Stimulated activated CD8-positive, alpha-beta memory T cell treated with anti-CD3 and anti-CD28 coated beads, Interleukin-2, amount 100 ng/mL, for 1 hour (primary cell): ENCODE measurements at places on chromosomes 1 and 21.

- no peak for DNase-seq
Observed at GRCh38 chr1:2602311-2602835, 15.8 kb downstream of the PRXL2B start.

- no peak for DNase-seq
Observed at GRCh38 chr1:243507672-243508302, 251.9 kb downstream of the SDCCAG8 start.

GRCh38 chr1:193846876-193847604 lies 660.6 kb upstream of the B3GALT2 start:
- no peak for DNase-seq

- no peak for DNase-seq
Observed at GRCh38 chr1:14138135-14138506, 438.1 kb downstream of the PRDM2 start.

- DNase-seq = no peak
Observed at GRCh38 chr1:51482881-51483280, 36.2 kb downstream of the EPS15 start.

GRCh38 chr1:198492872-198493271 lies 47.6 kb downstream of the ATP6V1G3 start:
- DNase-seq = no peak

GRCh38 chr1:110106013-110106941 lies 6.0 kb upstream of the UBL4B start:
- no peak for DNase-seq

GRCh38 chr1:78073441-78073840 lies 27.7 kb downstream of the GIPC2 start:
- no peak for DNase-seq

DNA sequence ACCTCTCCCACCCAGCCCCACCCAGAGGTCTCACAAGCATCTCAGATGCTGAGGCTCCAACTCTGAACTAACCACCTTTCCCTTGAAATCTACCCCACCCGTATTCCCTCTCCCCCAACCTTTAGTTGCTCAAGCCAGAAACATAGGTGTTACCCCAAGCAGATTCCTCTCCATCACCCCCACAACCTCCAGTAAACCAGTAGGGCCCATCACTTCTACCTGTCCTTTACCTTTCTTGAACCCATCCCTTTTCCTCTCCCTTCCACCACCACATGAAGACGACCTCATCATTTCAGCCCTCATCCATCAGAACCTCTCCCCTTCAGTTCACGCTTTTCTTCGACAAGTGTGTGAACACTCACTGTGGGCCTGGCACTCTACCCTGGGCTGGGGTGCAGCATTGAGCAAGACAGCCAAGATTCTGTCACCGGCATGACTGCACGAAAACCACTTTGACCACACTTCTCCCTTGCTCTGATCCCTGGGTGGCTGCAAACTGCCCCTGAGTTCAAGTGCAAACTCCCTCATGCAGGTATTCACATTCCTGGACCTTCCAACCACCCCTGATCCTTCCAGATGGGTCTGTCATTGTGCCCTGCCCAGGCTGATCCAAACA lies 65.5 kb upstream of the LAPTM5 start:
- DNase-seq = no peak

DNA sequence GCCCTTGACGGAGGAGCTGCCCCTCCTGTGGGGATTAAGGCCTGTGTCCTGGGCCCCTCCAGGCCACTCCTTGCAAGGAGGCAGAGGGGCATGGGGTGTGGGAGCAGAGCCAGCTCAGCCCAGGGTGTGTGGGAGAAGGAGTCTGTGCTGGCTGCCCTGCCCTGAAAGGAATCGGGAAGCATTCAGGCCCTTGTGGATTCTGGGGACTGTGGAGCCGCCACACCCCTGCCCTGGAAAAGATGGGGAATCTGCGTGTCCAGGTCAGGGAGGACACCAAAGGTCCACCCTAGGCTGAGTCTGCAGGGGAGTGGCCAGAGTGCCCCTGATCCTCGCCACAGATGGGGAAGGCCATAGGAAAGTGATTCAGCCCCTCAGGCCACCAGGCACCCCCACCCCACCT lies 16.5 kb upstream of the PRDM16 start:
- DNase-seq = no peak

DNA sequence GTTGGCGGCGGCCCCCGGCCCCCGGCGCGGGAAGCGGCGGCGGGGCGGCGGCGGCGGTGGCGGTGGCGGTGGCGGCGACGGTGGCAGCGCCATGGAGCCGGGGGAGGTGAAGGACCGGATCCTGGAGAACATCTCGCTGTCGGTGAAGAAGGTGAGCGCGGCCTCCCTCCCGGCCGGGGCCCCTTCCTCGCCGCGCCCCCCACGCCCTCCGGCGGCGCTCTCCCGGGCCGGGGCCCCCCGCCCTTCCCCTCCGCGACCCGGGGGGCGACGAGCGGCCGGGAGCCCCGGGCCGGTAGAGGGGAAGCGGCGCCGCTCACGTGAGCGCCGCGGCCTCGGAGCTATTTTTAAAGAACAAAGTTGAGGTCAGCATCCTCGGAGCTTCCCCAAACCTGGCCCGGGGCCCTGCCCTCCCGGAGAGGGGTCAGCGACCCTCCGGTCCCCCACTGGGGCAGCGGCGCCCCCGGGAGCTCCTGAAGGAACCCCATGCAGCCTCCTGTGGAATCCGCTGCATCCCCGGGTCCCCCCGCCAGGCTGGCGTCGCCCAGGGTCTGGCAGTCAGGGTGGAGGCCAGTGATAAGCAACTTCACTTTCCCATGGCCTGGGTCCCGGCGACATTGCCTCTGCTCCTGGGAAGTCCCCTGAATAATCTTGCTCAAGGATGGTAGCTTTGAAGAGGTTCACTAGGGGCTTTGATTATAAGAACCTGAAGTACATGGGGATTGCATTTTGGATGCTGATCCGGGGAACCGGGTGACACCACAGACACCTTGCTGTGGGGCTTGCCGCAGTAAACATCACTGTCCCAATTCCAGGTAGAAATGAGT lies 560 bp downstream of the PLEKHM2 start:
- DNase-seq = peak; percentile 4

DNA sequence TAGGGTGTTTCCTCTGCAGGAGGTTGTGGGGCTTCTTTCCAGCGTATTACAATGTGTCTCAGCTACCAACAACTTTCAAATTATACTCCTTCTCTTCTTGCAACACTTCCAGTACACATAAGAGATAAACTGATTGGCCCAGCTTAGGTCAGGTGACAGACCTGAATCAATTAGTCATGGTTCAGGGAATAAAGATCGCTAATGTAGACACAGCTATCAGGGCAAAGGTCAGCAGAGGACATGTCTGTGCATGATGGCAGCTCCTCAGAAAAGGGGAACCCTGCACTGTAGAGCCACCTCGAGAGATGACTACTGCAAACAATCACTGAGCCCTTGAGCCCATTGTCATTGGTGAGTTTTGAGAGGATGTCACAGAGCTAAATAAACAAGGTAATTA lies 36.8 kb upstream of the PKN2 start:
- DNase-seq = no peak

DNA sequence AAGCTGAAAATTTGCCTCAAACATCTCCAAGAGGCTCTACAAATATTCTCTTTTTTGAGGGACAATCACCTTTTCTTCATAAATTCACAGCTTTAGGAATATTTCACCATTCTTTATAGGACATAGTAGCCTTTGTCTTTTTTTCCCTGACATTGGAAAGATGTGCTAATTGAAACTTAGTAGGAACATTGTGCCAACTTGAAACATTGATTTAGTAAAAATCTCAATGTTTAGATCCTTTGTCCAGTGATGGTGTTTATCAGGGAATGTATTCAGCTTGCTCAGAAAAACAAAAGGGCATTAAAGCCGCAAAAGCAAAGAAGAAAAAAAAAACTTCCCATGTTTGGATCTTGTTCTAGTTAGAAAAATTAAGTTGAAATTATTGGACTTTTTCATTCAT lies 52.1 kb downstream of the DPT start:
- DNase-seq = no peak

GRCh38 chr1:181149326-181150125 lies 61.0 kb downstream of the IER5 start:
- DNase-seq = peak; percentile 45

DNA sequence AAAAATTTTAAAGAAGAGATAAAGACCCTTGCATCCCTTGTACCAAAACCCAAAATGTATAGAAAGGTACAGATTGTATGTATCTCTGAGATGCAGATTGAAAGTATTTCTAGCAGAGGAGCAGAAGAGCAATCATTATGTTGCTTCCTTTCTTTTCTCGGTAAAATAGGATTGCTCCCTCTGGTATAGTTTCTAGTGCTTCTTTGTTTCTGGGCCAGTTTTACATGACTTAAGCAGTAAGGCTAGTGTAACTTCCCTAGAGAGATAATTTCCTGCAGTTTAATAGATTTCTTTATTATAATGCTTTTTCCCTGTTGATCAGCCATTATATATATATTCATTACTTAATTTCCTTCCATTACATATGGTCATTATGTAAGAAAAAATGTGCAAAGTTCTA lies 496.2 kb upstream of the RGS18 start:
- no peak for DNase-seq

GRCh38 chr1:193322211-193322610 lies 135.8 kb upstream of the B3GALT2 start:
- DNase-seq = no peak

GRCh38 chr1:4551706-4552105 lies 102.7 kb upstream of the AJAP1 start:
- DNase-seq = no peak

- DNase-seq = no peak
Observed at GRCh38 chr21:43278359-43278758, 109.6 kb downstream of the CRYAA start.

DNA sequence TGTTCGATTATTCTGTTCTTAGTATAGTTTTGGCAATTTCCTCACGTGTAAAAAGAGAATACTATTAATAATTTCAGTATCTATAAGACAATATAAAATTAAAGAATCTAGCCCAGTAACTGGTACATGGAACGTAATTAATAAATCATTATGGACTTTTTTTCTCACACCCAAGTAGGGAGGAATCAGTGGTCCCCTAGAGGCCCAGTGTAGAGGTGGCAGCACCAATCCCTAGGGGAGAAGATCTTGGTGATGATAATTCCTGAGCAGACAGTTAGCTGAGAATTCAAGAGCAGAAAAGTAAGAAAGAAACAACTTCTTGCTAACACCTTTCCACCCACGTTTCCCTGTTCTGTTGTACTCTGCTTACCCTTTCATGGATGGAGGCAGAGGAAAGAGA lies 19.7 kb upstream of the SELE start:
- DNase-seq = no peak

- DNase-seq = no peak
Observed at GRCh38 chr1:75134647-75135572, 722 bp downstream of the LHX8 start.

GRCh38 chr1:99672038-99672437 lies 26.1 kb downstream of the PALMD start:
- no peak for DNase-seq

- DNase-seq = no peak
Observed at GRCh38 chr1:2237773-2238172, 9.7 kb downstream of the SKI start.

DNA sequence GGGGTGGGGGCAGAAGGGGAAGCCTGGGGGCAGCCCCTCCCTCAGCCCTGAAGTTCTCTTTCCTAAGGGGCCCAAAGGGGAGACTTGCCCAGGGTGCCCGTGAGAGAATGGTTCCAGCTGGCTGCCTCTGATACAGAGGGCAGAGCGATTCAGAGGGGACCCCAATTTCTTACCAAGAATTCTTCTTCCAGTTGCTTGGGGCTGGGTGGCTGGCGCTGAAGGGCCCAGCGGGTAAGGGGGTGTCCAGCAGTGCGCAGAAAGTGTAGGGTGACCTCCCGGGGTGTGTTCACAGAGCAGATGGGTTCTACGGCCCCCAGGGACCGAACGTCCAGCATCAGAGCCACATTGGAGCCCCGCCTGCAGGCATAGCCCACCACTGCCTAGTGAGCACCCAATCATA lies 2.5 kb downstream of the PTPN7 start:
- no peak for DNase-seq

GRCh38 chr1:27491748-27492700 lies 2.1 kb upstream of the WASF2 start:
- DNase-seq = no peak

GRCh38 chr1:230230948-230231773 lies 164.1 kb downstream of the GALNT2 start:
- no peak for DNase-seq

- no peak for DNase-seq
Observed at GRCh38 chr1:215458562-215458961, 108.5 kb upstream of the KCTD3 start.

- no peak for DNase-seq
Observed at GRCh38 chr1:36149973-36150295, 648 bp upstream of the TRAPPC3 start.

- DNase-seq = no peak
Observed at GRCh38 chr21:32867597-32867996, 96.0 kb upstream of the PAXBP1 start.

DNA sequence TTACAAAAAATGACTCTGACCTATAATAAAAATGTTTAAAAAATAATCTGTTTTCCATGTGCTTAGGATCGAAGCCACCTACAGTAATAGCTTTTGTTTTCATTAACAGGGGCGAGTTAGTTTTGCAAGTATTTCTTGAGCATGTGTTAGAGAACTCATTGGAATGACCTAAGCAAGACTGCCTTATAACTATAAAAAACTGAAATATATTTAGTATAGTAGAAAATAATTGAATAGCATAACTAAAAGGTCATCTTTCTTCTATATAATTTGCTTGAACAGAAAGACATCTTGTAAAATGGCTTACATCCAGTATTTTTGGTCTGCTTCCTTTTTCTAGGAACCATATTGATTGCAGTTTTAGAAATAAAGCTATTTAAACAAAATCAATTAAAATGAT lies 241.5 kb upstream of the NRIP1 start:
- no peak for DNase-seq
